ENCODE measurements at places on chromosomes 1 and 21.
A peak's percentile ranks its signal among the peaks of the same experiment; 100 is the strongest.

DNA sequence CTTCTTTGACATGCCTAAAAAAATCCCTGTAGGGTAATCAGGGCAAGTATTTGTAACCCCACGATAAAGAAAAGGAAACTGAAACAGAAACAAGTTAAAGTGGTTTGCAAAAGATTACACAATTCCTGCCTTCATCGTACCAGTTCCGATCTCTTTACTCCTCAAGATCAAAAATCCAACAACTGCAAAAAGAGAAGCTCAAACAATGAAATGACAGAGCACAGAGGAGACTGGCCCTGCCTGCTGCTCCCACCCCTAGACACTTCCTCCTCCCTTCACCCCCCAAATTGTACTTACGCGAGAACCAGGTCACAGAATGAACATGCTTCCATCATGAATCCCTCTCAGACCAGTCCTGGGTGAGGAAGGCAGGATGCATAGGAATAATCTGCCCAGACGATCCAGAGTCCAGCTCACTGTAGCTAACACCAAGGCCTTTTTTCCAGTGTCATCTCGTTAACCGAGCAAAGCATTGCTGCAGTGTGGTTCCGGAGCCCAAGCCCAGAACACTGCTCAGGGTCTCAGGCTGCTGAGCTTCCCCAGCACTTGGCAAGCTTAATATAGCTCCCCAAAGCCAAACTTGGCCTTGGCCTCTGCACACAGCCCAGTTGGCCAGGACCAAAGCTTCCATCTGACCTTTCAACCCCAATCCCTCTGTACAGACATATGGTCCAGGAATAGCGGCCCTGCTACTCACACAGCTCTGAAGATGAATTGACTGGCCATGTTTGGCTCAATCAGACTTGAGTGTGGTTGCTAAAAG is 20.3 kb downstream of the RXRG start:
- no peak for DNase-seq

DNA sequence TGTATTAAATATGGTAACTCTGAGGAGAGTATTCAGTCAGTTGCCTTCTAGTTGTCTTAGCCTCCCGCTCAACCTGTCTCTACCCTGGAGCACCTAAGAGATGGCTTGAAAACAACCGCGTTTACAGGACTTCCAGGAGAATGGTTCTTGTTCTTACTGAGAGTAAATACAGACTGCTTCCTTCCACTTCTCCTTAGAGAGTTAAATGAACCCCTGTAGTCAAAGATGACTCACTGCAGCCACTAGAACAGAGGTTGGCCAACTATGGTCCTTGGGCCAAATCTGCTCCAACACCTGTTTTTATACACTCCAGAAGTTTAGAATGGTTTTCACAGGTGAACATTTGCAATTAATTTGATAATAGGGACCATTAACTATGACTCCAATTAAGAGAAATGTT is 60.1 kb upstream of the ASB17 start:
- no peak for DNase-seq

GRCh38 chr1:183898001-183898396 is 93.1 kb downstream of the RGL1 start:
- no peak for DNase-seq

DNA sequence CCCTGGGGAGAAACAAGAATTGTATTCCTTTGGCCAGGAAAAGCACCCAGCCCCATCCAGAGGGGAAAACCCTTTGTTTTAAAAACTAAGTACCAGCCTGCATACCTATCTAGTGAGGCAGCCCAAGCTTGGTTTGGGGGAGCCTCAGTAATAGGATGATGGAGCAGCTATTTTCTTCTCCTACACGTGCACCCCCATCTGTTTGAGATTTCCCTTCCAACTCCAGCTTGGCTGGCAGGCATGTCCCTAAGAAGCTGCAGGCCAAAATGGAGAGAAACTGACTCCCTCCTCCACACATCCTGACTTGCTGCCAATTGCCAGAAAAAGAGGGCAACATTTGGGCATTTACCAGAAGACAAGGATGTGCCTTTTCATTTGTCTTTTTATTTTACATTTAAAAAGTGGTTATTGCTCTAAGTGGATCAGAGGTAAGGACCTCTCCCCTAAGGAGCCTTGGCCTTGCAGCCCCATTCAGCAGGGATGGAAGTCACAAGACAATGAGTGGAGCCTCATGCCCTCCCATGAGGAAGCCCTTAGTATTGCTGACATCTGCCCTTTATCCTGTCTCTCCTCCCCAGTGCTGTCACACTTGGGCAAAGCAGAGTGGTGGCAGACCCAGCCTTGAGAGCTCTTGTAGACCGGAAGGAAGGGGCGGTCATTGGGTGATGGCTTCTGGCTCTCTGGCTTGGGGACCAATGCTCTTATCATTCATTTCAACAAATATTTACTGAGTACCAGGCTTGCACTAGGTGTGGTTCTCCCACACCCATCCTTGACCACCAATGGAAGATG is 8.6 kb downstream of the FNDC5 start:
- DNase-seq = no peak

- no peak for DNase-seq
Observed at GRCh38 chr1:160359559-160360226, 7.2 kb upstream of the NHLH1 start.

DNA sequence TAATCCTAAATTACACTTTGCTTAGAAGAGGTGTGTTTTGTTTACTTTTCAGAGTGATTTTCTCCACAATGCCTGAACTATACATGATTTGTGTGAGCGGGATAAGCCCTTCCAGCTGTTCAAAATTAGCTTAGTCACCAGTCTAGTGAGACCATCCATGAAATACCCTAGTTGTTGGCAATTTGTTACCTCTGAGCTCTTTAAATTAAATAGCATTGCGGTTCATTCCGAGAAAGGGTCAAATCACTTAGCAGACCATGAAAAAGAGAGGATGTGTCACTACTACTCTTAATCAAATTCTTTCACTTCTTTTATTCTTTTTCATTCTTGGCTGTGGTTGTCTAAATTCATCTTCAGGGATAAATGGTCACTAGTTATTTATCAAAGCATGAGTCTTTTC is 11.9 kb upstream of the VAV3 start:
- no peak for DNase-seq

- no peak for DNase-seq
Observed at GRCh38 chr1:9841460-9841859, 17.7 kb upstream of the CLSTN1 start.

GRCh38 chr1:70041317-70042045 is 163.9 kb downstream of the LRRC40 start:
- no peak for DNase-seq

DNA sequence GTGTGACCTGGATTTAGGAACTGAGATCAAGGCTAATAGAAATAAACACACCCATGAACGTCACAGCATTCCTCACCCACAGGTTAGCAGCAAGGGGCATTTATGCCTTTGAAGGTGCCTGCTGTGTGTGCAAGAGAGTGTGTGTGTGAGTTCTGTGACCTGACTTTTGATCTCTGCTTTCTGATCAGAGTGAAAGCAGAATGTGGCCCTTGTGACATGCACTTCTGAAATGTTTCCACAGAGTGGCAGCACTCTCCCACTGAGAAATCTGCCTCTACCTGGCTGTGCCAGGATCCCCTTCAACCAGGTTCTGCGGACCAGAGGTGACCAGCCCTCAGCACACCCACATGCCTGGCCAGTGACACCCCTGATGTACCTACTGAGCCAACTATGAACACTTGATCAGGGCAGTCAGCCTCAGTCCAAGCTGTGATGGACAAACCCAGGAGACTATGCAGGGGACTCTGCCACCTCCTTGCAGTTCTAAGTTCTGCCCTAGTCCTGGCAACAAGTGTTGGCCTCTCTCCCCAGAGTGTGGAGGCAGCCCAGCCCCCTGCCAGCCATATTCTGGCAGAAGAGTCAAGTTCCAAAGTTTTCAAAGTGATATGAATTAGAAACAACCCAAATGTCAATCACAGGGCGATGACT is 41.0 kb downstream of the RXRG start:
- no peak for DNase-seq

GRCh38 chr1:2894381-2895041 is 93.0 kb upstream of the TTC34 start:
- DNase-seq = no peak

GRCh38 chr1:186183970-186184628 is 191.0 kb downstream of the TPR start:
- DNase-seq = no peak

DNA sequence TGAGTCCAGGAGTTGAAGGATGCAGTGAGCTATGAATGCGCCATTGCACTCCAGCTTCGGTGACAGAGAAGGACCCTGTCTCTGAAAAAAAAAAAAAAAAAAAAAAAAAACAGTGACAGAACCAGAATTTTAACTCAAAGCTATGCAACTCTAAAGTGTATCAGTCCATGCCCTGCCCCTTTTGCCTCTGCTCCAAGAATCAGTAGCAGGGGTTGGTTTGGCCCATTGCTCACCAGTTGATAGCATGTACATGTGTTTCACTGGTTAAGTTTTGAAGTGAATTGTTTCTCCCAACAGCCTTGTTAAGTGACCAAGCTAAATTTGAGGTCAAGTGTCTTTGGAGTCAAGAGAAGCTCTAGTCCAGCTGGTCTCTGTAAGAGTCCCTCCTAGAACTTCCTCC is 245.9 kb downstream of the PLPP3 start:
- no peak for DNase-seq

DNA sequence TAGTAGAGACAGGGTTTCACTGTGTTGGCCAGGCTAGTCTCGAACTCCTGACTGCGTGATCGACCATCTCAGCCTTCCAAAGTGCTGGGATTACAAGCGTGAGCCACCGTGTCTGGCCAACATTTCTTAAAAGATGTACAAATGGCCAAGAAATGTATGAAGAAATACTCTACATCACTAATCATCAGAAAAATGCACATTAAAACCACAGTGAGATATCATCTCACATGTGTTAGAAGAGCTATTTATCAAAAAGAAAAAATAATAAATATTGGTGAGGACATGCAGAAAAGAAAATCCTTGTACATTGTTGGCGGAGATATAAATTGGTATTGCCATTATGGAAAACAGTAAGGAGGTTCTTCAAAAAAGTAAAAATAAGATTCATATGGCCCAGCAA is 33.6 kb upstream of the TNFSF18 start:
- no peak for DNase-seq

- DNase-seq = no peak
Observed at GRCh38 chr1:60133848-60134247, 60.3 kb upstream of the C1orf87 start.

GRCh38 chr1:113805639-113806038 is 6.6 kb downstream of the RSBN1 start:
- no peak for DNase-seq

DNA sequence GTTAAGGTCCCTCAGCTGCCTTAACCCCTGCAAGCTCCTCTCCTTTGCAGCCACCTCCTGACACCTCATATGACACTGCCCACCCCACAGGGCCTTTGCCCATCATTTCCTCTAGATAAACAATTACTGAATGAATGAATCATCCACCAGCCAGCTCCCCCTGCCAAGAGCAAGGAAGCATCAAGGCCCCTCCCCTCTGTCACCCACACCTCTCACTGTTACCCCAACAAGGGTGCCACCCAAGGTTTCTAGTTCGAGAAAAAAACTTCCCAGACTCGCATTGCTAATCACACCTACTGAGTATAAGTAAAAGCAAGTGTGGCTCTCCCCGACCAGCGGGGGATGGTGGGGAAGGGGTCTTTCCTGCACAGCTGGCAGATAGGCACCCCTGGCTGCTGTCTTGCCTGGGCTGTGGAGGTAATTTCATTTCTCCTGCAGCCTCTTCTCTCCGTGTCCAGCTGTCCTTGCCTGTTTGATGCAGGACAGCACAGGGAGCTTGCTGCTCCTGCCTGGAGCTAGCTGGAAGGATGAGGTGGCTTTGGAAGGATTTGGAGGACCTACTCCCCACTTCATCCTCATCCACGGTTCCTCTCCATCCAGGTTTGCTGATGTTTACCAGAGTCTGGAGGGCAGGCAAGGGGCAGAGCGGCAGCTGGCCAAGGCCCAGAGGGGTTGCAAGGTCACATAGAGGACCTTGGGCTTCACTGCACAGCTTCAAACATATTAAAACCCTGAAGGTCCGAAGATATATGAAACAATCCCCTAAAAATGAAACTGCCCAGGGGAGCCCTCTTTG is 33.1 kb upstream of the LBR start:
- peak; percentile 45 for DNase-seq

- DNase-seq = no peak
Observed at GRCh38 chr1:98478121-98478520, 183.4 kb upstream of the SNX7 start.

GRCh38 chr21:26846036-26846931 is 1.1 kb upstream of the ADAMTS1 start:
- DNase-seq = peak; percentile 44

DNA sequence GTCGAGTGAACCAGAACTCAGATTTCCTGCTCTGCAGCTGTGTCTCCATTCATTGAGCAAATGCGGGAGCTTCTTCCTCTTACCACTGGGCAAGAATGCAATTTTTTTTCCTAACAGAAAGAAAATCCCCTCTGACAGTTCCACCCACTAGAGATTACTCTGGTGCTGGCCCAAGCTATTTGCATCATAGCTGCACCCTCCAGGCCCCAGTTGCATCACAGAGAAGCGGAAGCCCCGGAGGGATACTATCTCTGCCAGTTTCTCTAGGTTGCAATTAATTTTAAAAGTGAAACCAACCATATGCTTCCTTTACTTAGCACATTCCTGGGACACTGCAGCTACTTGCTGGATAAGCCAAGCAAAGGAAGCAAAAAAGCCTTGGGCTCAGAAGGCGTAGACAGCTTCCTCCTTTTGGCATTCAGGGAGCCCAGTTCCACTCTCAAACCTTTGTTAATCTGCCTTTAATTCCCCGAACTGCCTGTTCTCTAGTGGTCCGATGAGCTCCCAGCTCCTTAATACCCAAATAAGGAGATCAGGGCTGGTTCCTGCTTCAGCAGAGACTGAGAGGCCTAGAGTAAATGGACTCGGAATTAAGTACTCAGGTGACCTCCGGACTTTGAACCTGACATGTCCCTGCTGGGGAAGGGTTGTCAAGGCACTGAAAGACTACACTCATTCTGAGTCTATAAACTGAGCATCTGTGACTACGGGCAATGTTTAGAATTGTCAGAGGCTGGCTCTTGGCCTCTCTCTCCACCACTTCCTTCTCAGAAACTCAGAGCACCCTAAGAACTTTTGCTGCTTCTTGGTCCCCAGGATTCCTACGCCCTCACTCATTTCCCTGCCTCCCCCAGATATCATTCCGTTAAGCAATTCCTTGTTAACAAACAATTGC is 72.5 kb upstream of the TNFSF18 start:
- DNase-seq = peak; percentile 30

- no peak for DNase-seq
Observed at GRCh38 chr1:159532922-159533321, 2.9 kb downstream of the OR10J5 start.

DNA sequence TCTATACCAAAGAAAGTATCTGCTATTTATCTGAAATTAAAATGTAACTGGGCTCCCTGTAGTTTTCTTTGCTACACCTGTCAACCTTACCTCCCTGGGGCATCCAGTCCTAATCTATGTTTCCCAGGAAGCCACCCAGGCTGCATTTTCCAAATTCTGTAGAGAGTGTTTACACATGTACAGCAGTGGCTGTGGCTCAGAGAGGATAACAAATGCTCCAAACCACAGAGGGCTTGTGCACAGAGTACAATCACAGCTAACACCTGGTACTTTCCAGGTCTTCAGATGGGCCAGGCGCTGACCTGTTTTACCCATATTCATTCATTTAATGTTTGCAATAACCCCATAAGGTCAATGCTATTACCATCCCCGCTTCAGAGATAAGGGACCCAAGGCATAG is 146.5 kb upstream of the TNR start:
- no peak for DNase-seq
